NCI-H510A treated with DMSO at 0.1 percent for 48 hours (cell line): ENCODE measurements at places on chromosomes 5 and 9.

- no peak for DNase-seq
Measured at GRCh38 chr5:168848569-168848968, 269.4 kb upstream of the PANK3 start.

DNA sequence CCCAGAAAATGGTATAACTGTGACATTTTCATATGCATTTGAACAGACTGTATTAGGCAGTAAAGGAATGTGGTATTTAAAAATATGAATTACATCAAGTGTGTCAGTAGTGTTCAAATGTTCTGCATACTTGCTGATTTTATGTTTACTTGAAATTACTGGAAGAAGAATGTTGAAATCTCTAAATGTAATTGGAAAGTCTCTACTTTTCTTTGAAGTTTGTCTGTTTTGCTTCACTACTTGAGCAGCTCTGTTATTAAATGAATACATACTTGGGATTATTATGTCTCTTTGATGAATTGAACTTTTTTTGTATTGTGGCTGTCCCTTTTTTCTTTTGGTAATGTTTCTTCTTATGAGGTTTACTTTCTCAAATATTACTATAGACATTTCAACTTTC, 205.6 kb downstream of the TAF11L14 start:
- DNase-seq, result no peak

GRCh38 chr9:79719021-79719420, 147.3 kb downstream of the TLE4 start:
- DNase-seq, result no peak

DNA sequence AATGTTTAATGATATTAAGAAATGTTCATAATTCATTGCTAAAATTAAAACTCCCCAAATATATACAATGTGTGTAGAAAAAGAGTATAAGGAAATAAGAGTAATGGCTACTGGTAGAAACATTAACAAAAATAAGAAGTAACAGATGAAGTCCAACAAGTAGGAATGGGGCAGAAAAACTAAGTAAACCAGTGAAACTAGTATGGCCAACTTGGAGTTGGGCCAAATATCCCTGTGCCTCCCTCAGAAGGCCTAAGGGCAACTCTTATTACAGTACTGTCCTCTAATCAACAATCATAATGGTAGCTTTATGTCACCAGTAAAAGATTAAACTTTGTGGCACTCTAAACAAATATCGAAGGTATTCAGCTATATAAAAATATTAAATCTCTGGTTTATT, 93.5 kb downstream of the SSBP2 start:
- DNase-seq, result no peak

DNA sequence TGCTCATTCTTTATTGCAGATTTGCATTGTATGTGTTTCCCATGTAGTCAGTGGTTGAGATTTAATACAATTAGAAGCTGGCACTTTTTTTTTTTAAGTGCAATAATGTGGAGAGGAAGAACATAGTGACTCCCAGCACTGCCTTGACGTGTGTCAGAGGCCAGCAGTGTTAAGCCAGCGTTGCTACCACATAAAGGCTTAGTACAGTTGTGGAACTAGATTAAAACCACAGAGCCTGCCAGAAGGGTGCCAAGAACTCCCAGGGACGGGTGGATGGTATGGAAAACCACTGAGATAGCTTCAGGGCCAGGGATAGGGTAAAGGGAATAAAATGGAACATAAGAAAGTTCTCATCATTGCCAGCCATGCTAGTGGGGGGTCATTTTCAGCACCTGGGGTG, 142.9 kb downstream of the TRIO start:
- no peak for DNase-seq

DNA sequence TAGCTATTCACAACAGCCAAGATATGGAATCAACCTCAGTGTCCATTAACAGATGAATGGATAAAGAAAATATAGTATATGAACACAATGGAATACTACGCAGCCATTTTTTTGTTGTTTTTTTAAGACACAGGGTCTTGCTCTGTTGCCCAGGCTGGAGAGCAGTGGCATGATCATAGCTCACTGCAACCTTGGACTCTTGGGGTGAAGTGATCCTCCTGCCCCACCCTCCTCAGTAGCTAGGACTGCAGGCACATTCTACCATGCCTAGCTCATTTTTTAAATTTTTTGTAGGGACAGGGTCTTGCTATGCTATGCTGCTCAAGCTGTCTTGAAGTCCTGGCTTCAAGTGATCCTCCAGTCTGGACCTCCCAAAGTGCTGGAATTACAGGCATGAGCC, 38.5 kb downstream of the CERT1 start:
- no peak for DNase-seq
